ENCODE measurements at places on chromosomes 12 and 14.
A peak's percentile ranks its signal among the peaks of the same experiment; 100 is the strongest.

- no peak for DNase-seq
Measured at GRCh38 chr12:92612611-92613010, 90.2 kb upstream of the PLEKHG7 start.

GRCh38 chr14:28589792-28590191 lies 176.8 kb upstream of the FOXG1 start:
- no peak for DNase-seq

DNA sequence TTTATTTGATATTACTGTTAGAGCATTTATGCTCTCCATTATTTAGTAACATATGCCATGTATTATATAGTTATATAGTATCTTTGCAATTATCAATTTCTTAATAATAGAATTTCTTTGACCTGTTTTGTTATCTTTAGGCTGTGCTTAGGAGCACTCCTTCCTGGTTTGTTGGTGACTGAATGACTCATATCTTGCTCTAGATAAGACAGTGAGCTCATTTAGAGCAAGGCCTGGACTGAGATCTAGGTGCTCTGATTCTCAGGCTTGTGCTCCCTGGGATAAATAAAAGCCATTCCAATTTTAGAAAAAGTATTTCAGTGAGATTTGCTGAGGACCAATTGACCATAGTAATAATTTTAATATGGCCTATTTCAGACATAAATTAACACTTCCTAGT lies 951.2 kb downstream of the FLRT2 start:
- DNase-seq = no peak

DNA sequence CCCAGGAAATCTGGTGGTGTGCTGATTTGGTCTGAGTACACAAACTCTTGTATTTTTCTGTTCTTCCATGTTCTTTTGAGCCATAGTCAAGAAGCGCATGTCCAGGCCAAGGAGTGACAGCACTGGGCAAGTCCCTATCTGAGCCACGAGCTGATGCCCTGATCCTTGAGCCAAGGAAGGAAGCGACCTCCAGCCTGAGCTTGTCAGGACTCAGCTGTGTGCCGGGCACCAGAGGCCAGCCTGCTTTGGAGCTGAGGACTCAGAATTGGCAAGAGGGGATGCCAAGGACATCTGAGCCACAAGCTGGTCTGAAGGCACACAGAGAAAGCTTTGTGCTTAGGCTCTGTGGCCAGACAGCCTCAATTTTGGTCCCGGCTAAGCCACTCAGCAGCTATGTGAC lies 52.6 kb downstream of the GALNT16 start:
- DNase-seq = no peak

DNA sequence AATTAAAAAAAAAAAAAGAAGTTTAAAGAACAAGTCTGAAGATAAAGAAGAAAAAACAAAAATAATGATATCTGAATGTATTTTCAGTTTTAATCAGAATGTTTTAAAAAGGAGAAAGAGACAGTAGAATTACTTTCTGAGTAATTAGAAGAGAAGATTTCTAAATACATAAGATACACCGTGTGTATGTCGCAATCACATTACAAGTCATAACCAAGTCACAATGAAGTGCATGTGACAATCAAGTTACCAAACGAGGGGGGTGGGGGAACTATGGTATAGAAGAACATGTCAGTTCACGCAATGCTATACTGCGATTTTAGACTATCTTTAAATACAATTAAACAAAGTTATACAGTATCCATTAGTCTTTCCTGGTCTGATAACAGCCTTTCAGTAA lies 1464.1 kb upstream of the FLRT2 start:
- peak; percentile 17 for DNase-seq

- no peak for DNase-seq
Measured at GRCh38 chr12:85587158-85587557, 249.1 kb downstream of the RASSF9 start.

- DNase-seq = no peak
Measured at GRCh38 chr12:80041071-80041470, 58.3 kb upstream of the OTOGL start.

- DNase-seq = no peak
Measured at GRCh38 chr12:129103231-129103630, 250.0 kb downstream of the GLT1D1 start.

DNA sequence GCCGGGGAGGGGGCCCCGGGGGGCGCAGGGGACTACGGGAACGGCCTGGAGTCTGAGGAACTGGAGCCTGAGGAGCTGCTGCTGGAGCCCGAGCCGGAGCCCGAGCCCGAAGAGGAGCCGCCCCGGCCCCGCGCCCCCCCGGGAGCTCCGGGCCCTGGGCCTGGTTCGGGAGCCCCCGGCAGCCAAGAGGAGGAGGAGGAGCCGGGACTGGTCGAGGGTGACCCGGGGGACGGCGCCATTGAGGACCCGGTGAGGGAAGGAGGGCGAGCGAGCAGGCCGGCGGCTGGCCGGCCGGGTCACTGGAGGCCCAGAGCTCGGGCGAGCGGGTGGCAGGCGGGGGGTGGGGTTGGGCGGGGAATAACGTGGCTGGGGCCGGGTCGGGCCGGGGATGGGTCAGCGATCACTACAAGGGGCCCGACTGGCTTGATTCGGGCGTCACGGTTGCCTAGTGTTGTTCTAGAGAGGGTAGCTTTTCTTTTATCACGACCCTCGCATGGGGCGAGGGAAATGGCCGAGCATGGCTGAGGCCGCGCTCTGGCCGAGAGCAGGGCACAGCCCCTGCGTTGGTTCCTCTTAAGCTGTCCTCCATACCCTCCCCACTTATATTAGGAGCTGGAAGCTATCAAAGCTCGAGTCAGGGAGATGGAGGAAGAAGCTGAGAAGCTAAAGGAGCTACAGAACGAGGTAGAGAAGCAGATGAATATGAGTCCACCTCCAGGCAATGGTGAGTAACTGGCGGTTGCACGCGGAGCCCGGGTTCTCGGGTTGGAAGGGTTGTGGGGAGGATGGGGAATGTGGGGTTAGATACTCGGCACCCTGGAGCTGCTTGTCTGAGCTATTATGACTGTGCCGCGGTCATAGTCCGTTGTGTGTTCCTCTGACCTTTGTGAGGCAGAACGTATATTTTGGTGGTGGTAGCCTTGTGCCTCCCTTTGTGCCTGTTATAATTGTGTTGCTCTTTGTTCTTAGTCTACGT lies 603 bp downstream of the PABPN1 start:
- DNase-seq = peak; percentile 28

DNA sequence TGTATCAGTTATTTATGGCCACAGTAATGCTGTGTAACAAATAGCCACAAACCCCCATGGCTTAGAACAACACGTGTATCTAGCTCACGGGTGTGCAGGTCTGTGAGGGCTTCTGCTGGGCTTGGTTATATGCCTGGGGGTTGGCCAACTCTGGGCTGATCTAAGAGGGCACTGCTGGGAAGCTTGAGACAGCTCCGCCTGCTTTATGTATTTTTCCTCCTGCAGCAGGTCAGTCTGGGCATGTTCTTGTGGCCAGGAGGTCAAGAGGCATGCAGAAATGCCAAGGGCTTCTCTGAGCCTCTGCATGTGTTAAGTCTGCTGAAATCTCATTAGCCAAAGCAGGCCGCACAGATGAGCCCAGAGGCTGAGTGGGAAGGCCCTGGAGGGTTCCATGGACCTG lies 105.8 kb downstream of the ZNF664 start:
- no peak for DNase-seq

- no peak for DNase-seq
Measured at GRCh38 chr12:79006306-79006705, 141.7 kb downstream of the SYT1 start.

DNA sequence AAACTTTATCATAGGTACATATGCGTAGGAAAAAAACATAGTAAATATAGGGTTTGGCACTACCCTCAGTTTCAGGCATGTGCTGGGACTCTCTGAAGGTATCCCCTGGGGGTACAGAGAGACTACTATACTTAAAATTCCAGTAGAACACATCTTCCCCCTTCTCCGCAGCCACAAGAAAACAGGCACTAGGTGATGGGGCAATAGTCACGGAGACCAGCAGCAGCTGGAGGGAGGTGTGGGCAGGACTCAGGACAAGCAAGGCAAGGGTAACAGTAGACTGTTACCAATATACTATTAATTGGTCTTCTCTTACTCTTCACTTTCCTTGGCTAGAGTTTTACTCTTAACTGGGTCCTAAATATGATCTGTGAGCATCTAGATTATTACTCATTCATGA lies 4.6 kb upstream of the PAPOLA start:
- peak; percentile 17 for DNase-seq

GRCh38 chr12:129753586-129753985 lies 150.2 kb downstream of the TMEM132D start:
- DNase-seq = no peak

- DNase-seq = no peak
Measured at GRCh38 chr14:102696332-102696731, 80.9 kb upstream of the TRAF3 start.

DNA sequence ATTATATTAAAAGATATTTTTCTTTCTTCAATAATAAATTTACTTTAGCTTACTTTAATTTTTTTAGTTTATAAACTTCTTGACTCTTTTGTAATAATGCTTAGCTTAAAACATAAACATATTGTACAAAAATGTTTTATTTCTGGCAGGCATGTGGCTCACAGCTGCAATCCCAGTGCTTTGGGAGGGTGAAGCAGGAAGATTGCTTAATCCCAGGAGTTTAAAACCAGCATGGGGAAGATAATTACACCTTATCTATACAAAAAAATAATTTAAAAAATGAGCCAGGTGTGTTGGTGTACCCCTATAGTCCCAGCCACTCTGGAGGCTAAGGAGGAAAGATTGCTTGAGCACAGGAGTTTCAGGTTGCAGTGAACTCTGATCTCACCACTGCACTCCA lies 120.7 kb downstream of the GPHN start:
- no peak for DNase-seq

DNA sequence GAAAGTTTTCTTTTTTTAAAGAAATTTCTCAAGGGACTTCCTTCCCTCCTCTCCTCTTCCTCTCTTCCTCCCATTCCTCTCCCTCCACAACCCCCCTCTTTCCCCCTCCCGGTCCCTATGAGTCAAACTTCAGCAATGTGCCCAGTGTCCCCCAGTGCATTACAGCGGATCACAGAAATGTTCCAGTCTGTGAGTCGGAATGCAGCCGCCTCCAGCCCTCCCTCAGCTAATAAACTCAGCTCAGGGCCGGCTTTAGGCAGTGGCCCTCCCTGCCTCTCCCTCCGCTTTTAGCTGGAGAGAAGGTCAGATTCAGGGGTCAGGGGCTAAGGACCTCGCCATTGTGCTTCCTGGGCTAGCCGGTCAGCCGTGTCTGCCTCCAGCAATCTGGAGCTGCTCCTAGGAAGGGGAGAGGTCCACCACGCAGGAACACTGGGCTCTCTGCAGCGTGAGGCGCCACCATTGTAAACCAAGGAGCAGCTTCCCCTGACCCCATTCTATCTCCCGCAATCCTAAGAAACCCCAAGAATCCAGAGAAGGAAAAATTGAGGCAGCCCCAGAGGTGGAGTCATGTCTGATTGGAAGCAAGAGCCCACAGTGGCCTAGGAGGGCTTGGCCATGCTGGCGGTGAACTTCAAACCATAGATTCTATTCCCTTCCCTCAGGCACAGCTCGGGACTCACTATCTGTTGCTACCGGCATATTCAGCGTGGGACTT lies 1.1 kb upstream of the HDAC7 start:
- peak; percentile 77 for DNase-seq

GRCh38 chr14:79442786-79443185 lies 768.5 kb downstream of the DIO2 start:
- DNase-seq = no peak

DNA sequence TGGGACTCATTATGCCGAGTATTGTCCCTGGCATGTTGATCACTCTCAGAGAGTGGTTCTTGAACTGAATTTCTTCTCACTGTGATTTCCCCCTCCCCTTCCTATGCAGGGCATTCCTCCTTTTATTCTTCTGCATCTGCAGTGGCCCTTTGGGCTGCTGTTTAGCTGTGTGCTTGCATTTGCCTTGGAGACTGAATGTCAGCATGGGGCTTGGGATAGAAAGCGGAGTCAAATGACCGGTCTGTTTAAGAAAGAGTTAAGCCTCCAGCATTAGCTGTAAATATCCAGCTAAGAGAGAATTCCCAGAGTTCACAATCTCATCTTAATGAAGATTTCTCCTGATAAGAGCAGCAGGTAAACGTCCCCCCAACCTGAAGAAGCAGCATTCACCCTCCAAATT lies 65.6 kb upstream of the RMST start:
- DNase-seq = no peak

GRCh38 chr12:70005864-70006618 lies 181.0 kb downstream of the MYRFL start:
- no peak for DNase-seq

DNA sequence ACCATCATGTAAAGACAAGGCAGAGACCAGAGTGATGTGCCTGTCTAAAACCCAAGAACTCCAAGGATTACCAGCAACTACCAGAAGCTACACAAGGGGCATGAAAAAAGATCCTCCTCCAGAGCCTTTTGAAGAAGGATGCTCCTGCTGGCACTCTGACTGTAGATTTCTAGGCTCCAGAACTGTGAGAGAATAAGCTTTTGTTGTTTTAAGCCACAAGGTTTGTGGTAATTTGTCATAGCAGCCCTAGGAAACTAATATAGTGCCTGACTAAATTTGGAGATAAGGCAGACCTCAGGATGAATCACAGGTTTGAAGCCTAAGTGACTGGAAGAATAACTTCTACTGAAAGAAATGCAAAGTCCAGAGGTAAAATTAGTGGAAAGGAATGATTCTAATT lies 132.9 kb downstream of the CEP83 start:
- DNase-seq = no peak
